ENCODE measurements at places on chromosomes 16 and 17. TPM values are rescaled to one million over a fixed set of nuclear protein-coding genes. Genes with fewer than 3 reads are reported as not detected.
A peak's percentile ranks its signal among the peaks of the same experiment; 100 is the strongest.

DNA sequence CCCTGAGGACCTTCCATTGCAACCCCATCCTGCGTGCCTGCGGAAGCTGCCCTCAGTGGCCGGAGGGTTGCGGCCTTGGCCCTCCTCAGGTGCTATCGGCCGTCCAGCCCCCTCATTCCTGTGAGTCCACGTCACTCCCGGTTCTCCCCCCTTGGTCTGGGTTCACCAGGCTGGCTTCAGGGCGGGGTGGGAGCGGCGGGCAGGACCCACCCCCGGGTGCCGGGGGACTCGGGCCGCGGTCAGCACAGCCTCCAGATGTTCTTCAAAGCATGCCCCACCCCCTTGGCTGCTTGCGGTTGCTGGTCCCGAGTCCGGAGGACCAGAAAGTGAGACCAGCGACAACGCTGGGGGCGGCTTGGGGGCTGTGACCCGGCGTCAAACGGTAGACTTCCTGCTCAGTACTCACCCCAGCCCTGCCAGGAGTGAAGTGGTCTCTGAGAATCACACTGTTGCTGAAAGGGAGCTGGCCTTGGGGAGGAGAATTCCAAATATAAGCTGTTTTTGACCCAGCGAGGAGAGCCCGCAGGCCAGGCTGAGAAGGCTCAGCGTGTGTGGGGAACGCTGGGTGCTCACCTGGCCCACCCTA lies 4.5 kb downstream of the ZNF469 start:
- no peak overlapping the region for H3K27ac ChIP-seq
- DNase-seq: no peak
- H3K4me1 ChIP-seq: no peaks in the 10 kb centered on the region
- H3K36me3 ChIP-seq: no peaks in the 10 kb centered on the region
- no peak overlapping the region for H3K4me3 ChIP-seq
- H3K27me3 ChIP-seq: peaks cover 36% of the 10 kb centered on the region

DNA sequence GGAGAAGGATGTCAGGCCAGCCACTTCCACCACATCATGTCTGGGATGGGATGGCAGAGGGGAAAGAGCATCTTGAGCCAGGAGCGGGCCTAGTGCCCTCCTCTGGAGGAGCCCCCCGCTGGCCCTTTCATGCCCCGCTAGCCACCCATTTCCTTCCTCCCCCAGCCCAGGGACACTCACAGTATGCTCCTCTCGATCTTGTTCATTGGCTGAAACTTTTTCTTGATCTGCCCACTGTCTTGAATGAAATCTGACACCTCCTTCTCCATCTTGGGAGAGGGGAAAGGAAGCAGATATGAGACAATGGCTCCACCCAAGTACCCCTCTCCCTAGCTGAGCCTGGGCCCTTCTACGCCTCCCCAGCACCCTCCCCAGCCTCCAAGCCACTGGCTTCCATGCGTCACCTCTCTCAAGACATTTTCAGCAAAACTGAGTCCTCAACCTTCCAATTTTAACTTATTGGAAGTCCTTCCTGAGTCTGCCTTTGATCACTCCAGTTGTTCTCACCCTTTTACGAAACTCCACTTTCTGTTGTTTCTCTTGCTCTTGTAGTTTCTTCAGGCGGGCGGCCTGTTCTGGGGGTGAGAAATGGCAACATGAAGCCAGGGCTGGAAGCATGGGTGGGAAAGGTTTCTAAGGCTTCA lies 7.2 kb downstream of the SPAG7 start:
- H3K27ac ChIP-seq: no peak overlapping the region
- H3K4me3 ChIP-seq: no peak overlapping the region
- H3K36me3 ChIP-seq: peaks cover 6% of the 10 kb centered on the region

DNA sequence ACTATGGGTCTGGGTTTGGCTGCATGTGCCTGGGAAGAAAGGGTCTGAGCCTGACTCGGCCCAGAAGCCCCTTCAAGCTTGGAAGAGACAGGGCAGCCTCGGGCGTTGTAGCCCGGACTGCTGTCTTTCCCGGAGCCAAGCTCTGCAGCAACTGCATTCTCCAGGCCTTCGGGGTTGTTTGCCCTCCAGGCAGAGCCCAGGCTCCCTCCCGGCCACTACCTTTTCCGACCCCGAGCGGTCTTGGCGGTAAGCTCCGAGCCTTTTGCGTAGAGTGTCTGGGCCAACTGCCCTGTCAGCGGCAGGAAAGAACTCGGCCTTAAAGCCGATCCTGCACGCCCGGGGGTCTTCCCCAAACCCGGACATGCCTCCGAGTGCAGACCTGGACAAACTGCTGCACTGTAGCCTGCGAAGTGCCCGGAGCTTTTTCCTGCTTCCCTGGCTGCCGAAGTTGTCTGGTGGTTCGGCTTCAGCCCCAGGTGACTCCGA lies 1.3 kb downstream of the LHX1 start:
- peaks cover 90% of the 10 kb centered on the region for H3K27me3 ChIP-seq
- H3K4me1 ChIP-seq: peaks cover 52% of the 10 kb centered on the region
- no peaks in the 10 kb centered on the region for H3K36me3 ChIP-seq
- DNase-seq: no peak
- H3K4me3 ChIP-seq: peak overlapping the region; percentile 4
- H3K27ac ChIP-seq: no peak overlapping the region

DNA sequence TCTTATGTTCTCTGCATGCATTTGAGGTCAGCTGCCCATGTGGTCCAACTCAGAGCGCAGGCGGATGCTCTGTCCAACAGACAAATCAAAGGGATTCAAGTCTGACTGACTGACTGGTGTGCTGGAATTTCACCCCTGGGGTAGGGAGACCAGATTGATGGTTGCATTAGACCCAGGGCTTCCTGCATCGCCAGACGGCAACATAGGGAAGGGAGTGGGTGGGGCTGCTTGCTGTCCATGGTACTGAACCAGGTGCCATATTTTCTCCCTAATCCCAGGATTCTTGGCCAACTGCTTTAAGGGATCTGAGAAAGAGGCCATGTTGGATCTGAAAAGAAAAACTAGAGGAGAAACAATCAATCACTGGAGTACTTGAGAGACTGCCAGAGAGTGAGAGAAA lies 332.0 kb downstream of the XYLT1 start:
- H3K27me3 ChIP-seq: no peaks in the 10 kb centered on the region
- no peak overlapping the region for H3K27ac ChIP-seq
- H3K36me3 ChIP-seq: peaks cover 25% of the 10 kb centered on the region
- no peak overlapping the region for H3K4me3 ChIP-seq
- no peak for DNase-seq

DNA sequence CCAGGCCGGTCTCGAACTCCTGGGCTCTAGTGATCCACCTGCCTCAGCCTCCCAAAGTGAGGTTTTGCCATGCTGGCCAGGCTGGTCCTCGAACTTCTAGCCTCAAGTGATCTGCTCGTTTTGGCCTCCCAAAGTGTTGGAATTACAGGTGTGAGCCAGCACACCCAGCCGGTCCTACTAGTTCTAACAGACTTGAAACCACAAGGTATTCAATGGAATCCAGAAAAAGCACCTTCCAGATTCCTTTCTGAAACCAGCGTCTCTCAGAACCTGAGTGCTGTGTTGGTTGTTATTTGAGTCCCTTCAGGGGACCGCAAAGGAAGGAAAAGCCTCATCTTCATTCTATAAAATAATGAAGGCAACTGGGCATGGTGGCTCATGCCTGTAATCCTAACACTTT lies 4.1 kb downstream of the KRABD2 start:
- peaks cover 23% of the 10 kb centered on the region for H3K4me1 ChIP-seq
- peaks cover 25% of the 10 kb centered on the region for H3K36me3 ChIP-seq
- no peak overlapping the region for H3K27ac ChIP-seq
- H3K4me3 ChIP-seq: no peak overlapping the region

The PDILT gene
- not detected for total RNA-seq

The GP1BA gene
- total RNA-seq: not detected

The CD7 gene
- total RNA-seq: 293 TPM

The SERPINF2 gene
- 0.12 TPM for total RNA-seq

All from activated naive CD8-positive, alpha-beta T cell treated with anti-CD3 and anti-CD28 coated beads for 36 hours (primary cell).